Adipocyte (in vitro differentiated cells): ENCODE measurements at places on chromosomes 2 and 18.

GRCh38 chr2:102872388-102872787, 110.6 kb downstream of the TMEM182 start:
- DNase-seq: peak; percentile 21

DNA sequence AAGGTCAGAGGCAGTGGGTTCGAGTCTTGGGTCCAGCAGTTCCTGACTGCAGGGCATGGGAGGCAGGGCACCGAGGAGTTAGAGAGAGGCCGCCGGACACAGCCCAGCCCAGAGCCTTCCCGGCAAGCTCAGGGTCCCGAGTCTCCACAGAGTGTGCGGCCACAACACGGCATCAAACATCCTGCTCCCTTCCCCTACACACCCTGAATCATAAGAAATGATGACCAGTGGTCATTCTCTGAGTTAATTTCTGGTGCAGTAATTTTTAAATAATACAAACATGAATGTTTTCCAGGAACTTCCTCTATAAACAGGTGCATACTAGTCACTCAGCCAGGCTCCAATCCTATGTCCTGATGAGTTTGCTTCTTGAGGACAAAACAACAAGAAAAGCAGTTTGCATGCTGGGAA, 118.0 kb downstream of the PXDN start:
- DNase-seq: no peak

- no peak for DNase-seq
These were observed 617.3 kb upstream of the ZEB2 start for GRCh38 chr2:145137211-145137610.

- DNase-seq: no peak
These were observed 223.7 kb downstream of the SLC4A3 start for GRCh38 chr2:219851169-219851568.

DNA sequence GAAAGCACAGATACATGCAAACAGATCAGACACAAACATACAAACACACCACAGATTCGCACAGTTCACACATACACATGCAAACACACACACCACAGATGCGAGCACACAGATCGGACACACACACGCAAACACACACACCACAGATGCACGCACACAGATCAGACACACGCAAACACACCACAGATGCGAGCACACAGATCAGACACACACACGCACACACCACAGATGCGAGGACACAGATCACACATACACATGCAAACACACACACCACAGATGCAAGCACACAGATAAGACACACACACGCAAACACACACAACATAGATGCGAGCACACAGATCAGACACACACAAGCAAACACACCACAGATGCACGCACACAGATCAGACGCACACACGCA, 149.0 kb downstream of the PXDN start:
- no peak for DNase-seq

GRCh38 chr2:142650601-142651000, 226.9 kb upstream of the KYNU start:
- no peak for DNase-seq
